ENCODE measurements at places on chromosomes 12 and 14.

- DNase-seq = no peak
Observed at GRCh38 chr14:101229666-101230065, 326.1 kb upstream of the RTL1 start.

GRCh38 chr12:130438711-130439110 is 101.0 kb downstream of the PIWIL1 start:
- DNase-seq = no peak

DNA sequence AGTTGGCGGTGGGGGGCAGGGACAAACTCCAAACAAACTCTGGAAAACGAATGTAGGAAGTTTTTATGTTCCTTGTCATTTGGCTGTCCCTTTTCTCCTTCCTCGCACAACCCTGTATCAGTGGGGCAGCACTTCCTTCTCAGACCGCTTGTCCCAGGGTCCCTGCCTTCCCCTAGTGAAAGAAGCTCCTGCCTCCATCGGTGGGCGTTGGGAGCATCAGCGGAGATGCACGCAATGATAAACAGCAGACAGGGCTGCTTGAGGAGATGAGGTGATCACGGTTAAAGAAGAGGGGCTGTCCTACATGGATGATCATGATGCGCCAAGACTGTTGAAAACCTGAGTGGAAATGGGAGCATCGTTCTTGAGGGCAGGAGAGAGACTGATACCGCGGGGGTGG is 620 bp downstream of the C1S start:
- DNase-seq = no peak

GRCh38 chr12:126558219-126558618 is 1493.0 kb downstream of the AACS start:
- DNase-seq = no peak

DNA sequence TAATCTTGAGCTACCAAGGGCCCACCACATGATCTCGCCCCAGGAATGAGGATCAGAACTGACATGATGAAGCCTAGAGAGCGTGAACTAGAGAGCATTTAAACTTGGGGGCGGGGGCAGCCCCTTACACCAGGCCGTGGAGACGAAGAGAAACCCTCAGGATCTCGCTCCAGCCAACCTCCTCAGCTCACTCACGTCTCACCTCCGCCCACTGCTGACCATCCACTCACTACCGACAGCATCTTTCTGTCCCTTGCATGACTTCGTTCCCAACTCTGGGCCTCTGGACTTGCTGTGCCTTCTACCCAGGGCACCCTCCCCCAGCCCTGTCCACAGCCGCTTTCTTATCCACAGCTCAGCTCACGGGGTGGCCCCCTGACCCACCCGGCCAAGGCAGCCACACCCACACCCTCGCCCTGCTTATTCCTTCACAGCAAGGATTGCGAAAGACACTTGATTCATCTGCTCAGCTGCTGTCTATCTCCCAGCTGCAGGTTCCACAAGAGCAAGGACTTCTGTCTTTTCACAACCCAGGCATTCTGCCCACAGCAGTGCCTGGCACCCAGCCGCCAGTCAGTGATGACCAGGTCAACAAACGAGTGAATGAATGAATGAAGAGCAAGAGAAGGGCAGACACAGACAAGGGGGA is 6.4 kb downstream of the STX2 start:
- DNase-seq = peak; percentile 14

GRCh38 chr12:29226616-29227015 is 77.5 kb downstream of the FAR2 start:
- DNase-seq = no peak

GRCh38 chr14:78959674-78960264 is 789.6 kb downstream of the NRXN3 start:
- peak; percentile 89 for DNase-seq

DNA sequence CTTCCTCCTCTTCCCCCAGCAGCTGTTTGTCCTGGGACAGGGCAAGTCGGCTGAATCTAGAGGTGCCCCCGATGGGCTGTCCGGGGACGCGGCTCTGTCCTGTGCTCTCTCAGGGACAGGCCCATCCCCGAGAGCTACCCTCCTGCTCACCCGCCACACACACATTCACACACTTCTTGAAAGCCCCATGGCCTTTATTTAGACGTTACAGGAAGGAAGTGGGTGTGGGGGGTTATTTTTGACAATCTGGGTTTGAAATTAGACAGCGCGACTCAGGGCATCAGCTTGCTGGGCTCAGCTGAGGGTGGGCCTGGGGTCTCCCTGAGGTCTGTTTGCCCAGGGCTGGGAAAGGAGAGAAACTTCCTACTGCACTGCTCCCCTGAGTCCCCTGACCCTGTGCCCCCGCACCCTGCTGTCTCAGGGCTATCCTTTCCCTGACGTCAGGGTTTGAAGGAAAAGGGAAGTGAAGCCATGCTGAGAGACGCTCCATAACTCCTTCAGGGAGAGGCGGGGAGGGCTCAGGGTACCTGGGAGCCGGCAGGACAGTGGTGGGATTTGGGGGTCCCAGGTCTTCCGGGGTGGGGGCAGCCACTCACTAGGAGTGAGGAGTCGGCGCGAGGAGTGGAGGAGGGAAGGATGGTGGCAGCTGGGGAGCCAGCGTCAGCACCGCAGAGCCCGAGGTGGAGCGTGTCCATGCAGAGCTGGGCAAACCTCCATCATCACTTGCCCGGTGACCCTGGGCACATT is 8.1 kb downstream of the PTPN6 start:
- DNase-seq = no peak

DNA sequence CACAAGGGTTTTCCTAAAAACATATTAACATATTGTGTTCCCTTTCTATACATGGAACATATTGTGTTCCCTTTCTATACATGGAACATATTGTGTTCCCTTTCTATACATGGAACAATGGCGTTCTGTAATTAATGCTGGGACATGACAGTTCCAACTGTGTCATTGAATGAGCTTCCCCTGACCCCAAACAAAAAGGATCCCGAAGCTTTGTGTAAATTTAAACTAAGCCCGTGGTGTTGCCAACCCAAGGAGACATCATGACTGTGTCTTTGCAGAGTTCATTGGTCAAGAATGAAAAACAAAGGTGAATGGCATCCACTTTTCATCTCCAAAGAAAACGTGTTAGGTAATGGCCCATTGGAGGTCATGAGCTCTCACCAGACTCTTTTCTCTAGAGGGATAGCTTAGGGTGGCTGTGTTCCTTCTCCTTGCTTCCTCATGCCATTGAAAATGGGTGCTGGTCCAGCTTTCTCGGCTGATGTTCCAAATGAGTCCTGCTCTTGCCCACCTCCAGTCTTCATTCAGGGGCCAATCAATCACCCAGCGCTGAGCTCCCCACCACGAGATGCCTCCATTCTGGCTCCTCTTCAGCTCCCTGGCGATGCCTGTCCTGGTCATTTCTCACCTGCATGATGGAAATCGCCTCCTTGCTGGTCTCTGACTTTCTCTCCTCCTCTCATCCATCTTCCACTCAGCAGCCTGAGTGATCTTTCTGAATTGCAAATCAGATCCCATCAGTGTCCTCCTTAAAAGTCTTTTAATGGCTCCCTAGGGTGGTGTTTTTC is 156.1 kb downstream of the VRK1 start:
- no peak for DNase-seq

DNA sequence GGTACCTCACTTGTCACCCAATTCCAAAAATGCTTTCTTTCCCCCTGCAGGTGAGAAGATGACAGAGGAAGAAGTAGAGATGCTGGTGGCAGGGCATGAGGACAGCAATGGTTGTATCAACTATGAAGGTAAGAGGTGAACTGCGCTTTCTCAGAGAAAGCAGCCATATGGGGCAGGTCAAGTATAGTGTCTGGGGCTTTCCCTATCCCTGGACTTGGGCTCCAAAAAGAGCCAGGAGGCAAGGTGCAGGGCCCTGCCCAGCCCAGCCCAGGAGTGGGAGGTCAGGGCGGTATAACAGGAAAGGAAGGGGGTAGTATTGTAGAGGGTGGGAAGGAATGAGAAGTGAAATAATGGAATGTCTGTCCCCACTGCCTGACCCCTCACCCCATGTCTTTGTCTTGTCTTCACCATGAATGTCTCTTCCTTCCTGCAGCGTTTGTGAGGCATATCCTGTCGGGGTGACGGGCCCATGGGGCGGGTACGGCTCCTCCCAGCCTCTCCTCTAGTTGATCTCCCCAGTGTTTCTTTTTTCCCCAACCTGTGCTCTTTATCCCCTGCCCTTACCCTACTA is 2.1 kb downstream of the MYL6 start:
- DNase-seq = no peak

DNA sequence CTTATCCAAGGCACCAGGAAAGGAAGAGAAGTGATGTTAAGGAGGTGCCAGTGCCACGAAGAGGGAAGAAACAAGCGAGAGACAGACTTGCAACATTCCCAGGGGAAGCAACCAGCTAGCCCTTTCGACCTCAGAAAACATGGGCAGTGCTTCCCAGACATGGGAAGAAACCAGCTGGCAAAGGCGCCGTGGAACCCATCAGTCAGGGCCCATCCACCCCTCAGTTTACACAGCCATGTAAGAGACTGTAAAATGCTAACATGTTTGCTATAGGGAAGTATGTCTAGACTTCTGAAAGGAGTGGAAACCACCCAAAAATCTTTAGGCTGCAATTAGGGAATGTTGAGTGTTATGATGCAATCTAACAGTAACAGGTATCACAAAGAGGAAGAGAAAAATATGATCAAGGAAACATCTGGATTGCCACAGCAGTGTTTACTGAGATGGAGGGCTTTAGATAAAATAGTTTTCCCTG is 26.3 kb downstream of the ANAPC5 start:
- DNase-seq = peak; percentile 27

All from NCI-H2171 treated with DMSO at 0.1 percent for 48 hours (cell line).